ENCODE measurements at places on chromosomes 11 and 22.

DNA sequence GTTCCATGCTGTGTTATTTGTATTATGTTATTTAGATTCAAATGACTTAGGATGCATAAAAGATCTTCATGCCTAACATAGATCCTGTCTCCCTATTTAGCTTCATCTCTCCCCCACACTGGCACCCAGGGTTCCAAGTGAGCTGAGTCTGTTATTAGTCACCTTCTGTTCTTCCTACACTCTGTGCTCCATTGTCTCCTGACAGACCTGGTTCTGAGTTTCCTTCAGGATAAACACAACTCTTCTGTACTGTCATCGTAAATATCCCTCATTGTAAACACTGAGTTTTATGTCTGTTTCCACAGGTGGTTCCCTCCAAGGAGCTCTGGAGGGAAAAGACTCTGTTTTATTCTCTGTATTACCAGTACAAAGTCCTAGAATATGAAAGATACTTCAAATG is 8.7 kb downstream of the MMP26 start:
- no peak for DNase-seq

DNA sequence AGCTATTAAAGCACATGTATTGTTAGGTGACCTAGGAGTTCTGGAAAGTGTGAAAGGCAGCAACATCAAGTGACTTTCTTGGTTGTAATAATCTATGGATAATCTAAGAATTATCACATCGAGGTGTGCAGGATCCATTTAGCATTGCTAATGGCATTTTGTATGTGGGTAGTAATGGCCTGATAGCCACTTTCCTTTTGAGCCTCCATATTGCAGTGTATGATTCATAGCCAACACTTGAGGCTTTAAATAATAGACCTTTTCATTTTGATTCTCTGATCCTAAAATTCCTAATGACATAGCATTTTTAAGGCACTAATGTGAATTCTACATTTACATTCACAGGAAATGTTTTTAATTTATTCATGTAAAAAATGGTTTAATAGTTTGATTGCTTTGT is 759.4 kb downstream of the NELL1 start:
- DNase-seq: no peak

GRCh38 chr22:23259916-23260644 is 79.8 kb downstream of the BCR start:
- no peak for DNase-seq

DNA sequence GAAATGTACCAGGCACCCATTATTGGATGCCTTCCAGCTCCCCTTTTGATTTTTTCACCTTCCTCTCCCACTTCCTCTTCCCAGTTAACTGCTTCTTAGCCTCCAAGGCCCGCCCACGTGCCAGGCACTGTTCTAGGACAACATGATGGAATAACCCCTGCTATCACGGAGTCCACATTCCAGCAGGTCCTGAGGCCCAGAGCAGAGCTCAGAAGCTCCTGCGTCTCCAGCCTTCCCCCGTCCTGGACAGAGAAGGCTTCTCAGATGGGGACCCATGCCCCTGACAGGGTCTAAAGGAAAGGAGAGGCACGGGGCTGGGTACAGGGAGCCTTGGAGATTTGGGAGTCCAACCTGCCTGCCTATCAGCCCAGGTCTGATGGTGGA is 29.1 kb downstream of the TRIM29 start:
- no peak for DNase-seq

DNA sequence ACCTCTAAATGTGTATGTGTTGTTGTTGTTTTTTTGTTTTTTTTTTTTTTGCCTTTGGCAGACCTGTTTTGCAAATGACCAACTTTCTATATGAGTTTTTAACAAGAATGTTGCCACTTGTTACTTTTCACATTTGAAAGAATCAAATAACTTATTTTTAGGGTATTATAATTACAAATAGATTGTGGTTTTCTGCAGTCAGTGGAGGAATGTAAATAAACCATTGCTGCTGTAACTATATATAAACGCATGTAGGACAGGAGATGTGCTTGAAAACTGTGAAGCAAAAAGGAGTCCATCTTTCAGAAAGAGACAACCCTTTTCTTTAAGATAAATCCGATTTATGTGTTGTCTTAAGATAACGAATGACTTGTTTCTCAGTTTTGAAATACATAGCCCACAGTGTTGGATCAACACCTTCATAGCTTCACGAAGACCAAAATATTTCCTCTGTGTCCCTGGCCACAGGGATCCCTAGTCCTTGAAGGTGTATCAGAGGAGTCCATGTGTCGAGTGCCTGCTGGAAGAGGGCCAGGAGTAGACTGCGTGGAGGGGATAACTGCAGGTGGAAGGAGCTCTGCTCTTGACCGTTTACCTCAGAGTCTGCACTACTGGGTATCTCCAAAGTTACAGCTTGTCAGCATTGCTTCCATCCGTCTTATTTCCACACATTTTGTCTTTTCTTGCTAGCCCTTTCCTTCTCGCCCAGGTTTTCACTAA is 24.7 kb downstream of the TNRC6B start:
- DNase-seq: no peak

- no peak for DNase-seq
These were observed 27.6 kb downstream of the DKK3 start for GRCh38 chr11:11980841-11981308.

Measured in CD4-positive, alpha-beta T cell treated with Interferon alpha-2 for 1 hour (primary cell).